ENCODE measurements at places on chromosomes 7 and 10. TPM values are rescaled to one million over a fixed set of nuclear protein-coding genes. Genes with fewer than 3 reads are reported as not detected.

- no peak for DNase-seq
Observed at GRCh38 chr10:119314061-119314460, 106.7 kb downstream of the GRK5 start.

Gene COX19
- 8.5 TPM for total RNA-seq

Gene CYP3A7
- total RNA-seq = not detected

DNA sequence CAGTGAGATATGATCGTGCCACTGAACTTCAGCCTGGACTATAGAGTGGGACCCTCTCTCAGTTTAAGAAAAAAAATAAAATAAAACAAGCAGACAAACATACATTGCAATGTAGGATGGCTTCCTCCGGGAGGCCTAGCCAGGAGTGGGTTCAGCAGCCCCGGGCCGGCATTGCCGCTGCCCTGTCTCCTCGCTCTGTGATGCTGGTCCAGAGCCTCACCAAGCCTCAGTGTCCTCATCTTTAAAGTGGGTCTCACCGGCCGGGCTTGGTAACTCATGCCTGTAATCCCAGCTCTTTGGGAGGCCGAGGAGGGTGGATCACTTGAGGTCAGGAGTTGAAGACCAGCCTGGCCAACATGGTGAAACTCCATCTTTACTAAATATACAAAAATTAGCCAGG lies 71.6 kb downstream of the PTPRE start:
- no peak for DNase-seq

DNA sequence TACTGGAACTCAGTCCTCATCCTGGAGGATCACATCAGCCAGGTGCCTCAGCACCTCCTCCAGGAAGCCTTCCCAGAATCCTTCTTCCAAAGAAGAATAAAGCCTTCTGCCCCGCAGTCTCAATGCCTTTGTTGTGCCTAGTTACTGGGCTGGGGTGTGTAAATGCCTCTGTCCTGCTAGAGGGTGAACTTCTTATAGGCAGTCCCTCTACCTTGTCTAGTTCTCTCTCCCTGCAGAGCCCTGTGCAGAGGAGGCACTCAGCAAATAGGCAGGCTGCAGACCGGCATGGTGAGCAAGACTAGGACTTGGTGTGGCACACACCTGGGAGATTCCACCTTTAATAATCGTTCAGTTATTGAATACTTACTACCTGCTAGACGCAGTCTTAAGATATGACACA lies 104.7 kb upstream of the PCBD1 start:
- DNase-seq = no peak

DNA sequence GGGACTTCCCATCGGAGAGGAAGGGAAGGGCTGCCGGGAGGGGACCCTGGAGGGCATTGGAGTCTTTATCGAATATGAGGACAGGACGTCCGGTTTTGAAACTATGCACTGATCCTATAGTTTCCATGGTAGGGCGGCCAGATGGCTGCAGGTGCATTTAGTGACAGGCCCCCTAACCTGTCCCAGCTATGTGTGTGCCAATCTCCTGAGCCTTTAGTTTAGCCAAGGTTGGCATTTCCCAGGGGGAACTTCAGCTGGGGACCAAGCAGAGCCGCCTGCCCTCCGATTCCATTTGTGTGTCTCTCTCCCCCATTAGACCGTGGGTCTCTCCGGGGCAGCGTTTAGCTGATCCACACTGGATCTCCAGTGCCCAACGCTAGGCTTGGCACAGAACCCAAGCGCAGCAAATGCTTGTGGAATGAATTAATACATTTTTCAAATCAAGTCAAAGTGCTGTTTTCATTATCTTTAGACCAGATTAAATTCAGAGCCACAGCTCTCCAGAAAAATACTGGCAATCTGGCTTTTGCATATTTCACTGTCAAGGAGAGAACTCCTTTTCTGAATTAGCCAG lies 19.9 kb downstream of the TMEM270 start:
- no peak for DNase-seq
